Left lung (tissue), 14 donors: ENCODE measurements at places on chromosomes 12 and 14. TPM values are rescaled to one million over a fixed set of nuclear protein-coding genes. Genes with fewer than 3 reads are reported as not detected.

The NKX2-1 gene
- 251 TPM for total RNA-seq

The CAPZA3 gene
- total RNA-seq = not detected

The CLEC1B gene
- total RNA-seq = 0.63 TPM

The R3HDM2 gene
- total RNA-seq = 62.5 TPM
